DND-41 (cell line): ENCODE measurements at places on chromosomes 3 and 15.

- no peak for DNase-seq
These were observed 174.7 kb upstream of the CNTN3 start for GRCh38 chr3:74789111-74789510.

DNA sequence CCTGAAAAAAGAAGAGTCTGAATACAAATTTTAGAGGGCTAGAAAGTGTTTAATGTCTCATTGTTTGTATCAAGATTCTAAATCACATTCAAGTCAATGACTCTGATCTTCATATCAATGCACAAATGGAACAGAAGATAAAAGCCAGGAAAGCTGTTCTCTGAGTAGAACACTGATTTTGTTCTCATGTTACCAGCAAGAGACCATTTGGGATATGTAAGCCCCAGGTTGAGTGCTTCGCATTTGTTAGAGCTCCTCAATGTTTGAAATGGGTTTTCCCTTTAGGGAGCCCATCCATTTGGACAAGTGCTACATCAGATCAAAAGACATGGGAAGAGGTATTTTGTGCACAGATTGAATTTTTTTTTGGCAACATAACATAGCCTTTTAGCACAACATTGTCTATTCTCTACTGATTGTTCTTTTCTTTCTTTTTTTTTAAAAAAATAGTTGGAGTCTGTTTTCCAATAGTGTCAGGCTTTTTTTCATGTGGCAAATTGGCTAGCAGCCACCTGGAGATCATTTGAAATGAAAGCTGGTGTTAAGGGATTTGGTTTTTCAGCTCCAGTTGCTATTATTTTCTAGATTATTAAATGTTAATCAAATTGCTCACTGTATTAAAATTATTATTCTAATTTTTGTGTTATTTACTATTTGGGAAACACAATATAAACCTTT is 74.5 kb upstream of the ZPLD1 start:
- no peak for DNase-seq

GRCh38 chr3:66962664-66963063 is 35.4 kb upstream of the KBTBD8 start:
- no peak for DNase-seq

DNA sequence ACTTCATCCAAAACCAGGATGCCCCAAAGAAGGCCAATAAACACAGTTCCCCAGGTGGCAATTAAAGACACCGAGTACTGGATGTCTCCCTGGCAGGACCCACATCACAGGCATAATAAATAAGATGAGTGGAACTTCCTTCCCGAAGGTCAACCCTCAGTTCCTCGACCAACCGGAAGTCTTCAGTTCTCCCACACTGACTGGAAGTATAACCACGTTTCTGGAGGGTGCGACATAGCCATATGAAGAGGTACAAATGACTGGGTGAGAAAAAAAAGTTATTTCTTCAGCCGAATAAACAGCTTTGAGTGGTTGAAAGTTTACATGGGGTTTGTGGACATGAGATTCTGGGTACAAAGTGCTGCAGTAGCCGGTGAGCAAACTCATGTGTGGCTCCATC is 34.6 kb upstream of the MUC13 start:
- DNase-seq: no peak

- DNase-seq: no peak
These were observed 132.9 kb downstream of the TPRA1 start for GRCh38 chr3:127457546-127458145.

- no peak for DNase-seq
These were observed 740.2 kb downstream of the ROBO1 start for GRCh38 chr3:79027593-79027992.

DNA sequence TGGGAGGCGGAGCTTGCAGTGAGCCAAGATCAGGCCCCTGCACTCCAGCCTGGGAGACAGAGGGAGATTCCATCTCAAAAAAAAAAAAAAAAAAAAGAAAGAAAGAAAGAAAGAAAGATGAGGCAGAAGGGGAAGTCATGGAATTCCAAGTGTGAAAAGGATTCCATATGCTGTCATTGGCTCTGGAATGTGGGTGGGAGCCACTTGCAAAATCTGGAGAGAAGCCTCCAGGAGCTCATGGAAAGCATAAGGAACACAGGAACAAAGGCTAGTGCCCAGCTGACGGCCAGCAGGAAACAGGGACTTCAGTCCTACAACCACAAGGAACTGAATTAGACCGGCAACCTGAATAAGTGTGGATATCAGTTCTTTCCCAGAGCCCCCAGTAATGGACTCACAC is 12.5 kb upstream of the TRAK1 start:
- DNase-seq: no peak

- DNase-seq: no peak
These were observed 2.5 kb upstream of the PLD1 start for GRCh38 chr3:171812811-171813210.

DNA sequence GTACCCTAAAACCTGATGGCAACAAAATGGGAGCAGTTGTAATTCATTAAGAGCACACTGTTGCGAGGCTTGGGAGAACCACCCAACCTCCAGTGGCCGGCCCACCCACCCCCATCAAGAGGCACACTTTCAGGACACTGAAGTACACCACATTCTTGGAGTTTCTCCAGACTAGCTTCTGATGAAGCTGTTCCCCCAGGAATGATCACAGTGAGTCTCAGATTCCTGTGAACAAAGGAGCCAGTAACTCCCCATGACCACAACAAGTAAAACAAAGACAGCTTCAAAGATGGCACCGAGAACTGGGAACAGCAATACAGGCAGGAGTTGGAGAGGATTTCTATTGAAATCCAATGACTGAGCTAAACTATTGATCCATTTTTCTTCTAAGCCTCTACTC is 126.0 kb downstream of the ST8SIA2 start:
- DNase-seq: no peak

DNA sequence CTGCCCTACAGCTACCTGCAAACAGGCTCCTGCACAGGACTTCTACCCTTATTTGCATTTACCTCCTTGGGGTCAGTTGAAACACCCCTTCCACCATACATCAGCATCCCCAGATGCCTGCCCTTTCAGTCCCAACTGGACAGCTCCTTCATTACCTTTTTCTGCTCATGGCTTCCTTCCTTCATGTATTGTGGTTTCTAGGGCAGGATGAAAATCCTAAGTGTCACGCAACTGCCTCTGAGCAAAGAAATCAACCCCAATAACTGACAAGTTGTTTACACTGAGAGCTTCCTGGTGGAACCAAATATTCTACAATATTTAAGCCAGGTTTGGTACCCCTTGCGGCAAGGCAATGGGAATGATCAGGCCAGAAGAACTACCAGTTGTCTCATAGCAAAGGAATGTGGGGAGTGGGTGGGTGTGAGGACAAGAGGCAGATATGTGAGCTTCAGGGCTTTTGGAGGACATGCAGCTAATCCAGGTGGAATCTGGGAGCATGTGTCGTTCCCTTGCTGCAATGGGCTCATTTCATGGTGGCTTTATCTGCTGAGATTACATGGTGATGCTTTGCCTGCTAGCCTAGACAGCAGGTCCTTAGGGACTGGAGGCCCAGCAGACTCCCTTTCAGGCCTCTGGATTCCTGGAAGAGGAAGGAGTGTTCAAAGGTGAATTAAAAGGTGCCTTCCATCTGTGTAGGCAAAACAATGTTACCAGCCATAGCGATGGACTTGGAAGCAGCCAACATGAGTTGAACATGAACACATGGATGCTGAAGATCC is 34.9 kb downstream of the PPCDC start:
- DNase-seq: no peak

DNA sequence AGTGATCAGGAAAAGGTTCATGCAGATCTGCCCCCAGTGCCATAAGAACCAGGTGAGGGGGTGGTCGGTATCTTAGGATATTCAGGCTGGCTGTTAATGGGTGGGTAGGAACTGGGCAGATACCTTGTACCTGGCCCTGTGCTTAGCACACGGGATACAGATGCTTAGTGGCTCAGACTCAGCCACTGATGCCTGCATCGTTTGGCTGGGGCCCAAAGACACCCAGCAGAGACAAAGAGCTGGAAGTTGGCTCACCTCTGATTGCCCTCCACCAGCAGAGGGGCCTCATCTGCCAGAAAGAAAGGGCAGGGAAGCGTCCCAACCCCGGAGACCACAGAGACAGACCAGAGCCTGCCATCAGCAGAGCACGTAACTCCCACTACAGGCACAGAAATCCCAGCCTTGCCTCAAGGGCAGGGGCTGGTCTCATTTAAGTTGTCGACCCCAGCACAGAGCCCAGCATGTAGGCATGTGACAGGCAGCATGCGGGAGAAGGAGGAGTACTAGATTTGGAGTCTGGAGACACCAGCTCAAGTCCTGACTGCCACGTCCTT is 64.1 kb upstream of the SLC6A1 start:
- no peak for DNase-seq

GRCh38 chr3:11641316-11641682 is 2.4 kb downstream of the VGLL4 start:
- no peak for DNase-seq

DNA sequence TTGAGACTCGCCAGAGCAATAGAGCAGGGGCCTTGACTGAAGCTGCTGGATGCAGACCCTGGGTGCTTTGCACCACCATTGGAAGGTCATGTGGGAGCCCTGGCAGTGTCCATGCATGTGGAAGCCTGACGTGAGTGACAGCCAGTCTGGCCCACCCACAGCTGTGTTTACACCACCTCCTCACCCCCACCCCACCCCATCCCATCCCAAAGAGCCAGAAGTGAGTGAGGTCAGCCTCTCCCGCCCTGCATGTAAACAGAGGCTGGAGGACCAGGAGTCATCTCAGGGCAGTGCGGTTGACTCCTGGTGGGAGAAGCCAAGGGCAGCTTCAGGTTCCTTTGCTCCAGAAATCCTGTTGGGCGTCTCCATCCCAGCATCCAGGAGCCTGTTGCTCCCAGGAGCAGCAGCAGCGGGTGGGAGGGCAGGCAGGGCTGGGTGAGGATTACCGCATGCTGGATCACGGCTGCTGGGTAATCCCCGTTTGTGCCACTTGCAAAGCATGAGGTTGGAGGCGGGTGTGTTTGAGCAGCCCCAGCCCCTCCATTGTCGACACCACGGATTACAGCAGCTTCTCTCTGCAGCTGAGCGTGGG is 44.6 kb downstream of the CORO2B start:
- no peak for DNase-seq

- no peak for DNase-seq
These were observed 25.7 kb downstream of the DNAH12 start for GRCh38 chr3:57518276-57518915.

GRCh38 chr3:115937054-115937453 is 313.7 kb downstream of the GAP43 start:
- DNase-seq: no peak
